ENCODE measurements at places on chromosomes 4 and X. TPM values are rescaled to one million over a fixed set of nuclear protein-coding genes. Genes with fewer than 3 reads are reported as not detected.

The CLIC2 gene
- 5.5 TPM for total RNA-seq

The TEX13C gene
- not detected for total RNA-seq

The SPANXN4 gene
- total RNA-seq = not detected

The ARAP2 gene
- total RNA-seq = 1.3 TPM

The GABRB1 gene
- total RNA-seq = not detected

The CCSER1 gene
- total RNA-seq = 0.23 TPM

The GC gene
- not detected for total RNA-seq

The ENOX2 gene
- total RNA-seq = 6.9 TPM

The SMIM31 gene
- total RNA-seq = not detected

The ZNF630 gene
- total RNA-seq = 1.5 TPM

The MAGED4 gene
- 22.5 TPM for total RNA-seq

The GAGE12F gene
- total RNA-seq = not detected

The TASL gene
- not detected for total RNA-seq

The PAK3 gene
- total RNA-seq = 3.5 TPM

The SNCA gene
- 0.23 TPM for total RNA-seq

The ZNF157 gene
- total RNA-seq = 0.12 TPM

The MAGEB10 gene
- total RNA-seq = not detected

The GPR173 gene
- 4.2 TPM for total RNA-seq

The SRPX2 gene
- total RNA-seq = 70.9 TPM

The MAGEE1 gene
- total RNA-seq = 0.94 TPM

The GABRE gene
- 22.9 TPM for total RNA-seq

The ETFDH gene
- total RNA-seq = 19.3 TPM

The SPARCL1 gene
- 0.70 TPM for total RNA-seq

The KDR gene
- total RNA-seq = 1.9 TPM

The FSTL5 gene
- total RNA-seq = not detected

The ASB12 gene
- not detected for total RNA-seq

The SSX1 gene
- total RNA-seq = not detected

The DAPP1 gene
- 0.59 TPM for total RNA-seq

The CT83 gene
- not detected for total RNA-seq

The FAM47E gene
- total RNA-seq = 1.9 TPM

The COL4A6 gene
- 3.1 TPM for total RNA-seq

The GRXCR1 gene
- total RNA-seq = not detected

The PRKX gene
- total RNA-seq = 9.9 TPM

The CT45A9 gene
- not detected for total RNA-seq

The ZNF81 gene
- 2.3 TPM for total RNA-seq

The NAP1L2 gene
- 0.23 TPM for total RNA-seq

The SPANXC gene
- not detected for total RNA-seq

The METTL14 gene
- total RNA-seq = 17.8 TPM

The HS6ST2 gene
- total RNA-seq = 0.08 TPM

The DGKK gene
- total RNA-seq = not detected

The THAP9 gene
- total RNA-seq = 4.8 TPM

The TCEAL5 gene
- not detected for total RNA-seq

The IL2 gene
- not detected for total RNA-seq

The ZFP92 gene
- total RNA-seq = under 0.01 TPM

The MAOA gene
- total RNA-seq = 9.6 TPM

The RTL3 gene
- not detected for total RNA-seq

The DGAT2L6 gene
- total RNA-seq = not detected

The PGRMC1 gene
- 94.2 TPM for total RNA-seq
